ENCODE measurements at places on chromosomes 2 and 18.

DNA sequence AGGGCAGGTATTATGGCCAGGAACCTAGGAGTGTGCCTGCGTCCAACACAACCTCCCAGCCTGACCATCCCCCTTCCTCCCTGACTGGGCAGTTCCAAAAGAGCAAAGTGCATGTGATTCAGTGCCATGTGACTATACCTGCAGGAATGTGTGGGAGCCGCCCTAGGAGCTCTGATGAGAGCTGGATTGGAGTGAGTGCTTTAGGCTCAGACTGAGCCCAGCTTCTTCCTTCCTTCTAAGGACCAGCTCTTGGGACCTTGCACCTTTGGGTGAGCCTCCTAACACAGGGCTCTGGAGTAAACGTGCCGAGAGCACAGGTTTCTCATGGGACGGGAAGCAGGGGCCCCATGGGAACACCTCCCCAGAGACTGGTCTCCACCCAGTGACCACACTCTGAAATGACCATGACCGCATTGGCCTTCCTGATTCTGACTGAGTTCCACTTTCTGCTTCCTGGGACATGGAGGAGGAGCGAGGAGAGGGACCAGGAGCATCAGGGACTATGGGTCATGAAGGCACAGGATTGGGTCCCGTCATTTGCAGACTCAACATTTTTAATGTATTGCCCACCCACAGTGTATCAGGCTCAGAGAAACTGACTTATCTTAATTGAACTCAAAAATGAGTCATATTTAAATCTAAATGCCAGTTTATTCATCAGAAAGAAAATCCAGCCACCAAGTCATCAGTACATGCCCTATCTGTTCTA lies 87.8 kb upstream of the BCL2L11 start:
- DNase-seq: peak; percentile 11

DNA sequence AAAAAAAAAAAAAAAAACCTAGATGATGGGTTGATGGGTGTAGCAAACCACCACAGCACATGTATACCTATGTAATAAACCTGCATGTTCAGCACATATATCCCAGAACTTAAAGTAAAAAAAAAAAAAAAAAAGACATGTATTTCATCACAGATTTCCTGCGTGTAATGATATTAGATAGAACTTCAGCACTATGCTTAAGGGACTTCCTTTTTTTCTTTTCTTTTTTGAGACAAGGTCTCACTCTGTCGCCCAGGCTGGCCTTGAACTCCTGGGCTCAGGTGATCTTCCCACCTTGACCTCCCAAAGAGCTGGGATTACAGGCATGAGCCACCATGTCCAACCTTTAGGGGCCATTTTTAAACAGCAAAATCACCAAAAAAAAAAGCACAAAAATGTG lies 42.0 kb downstream of the NEURL3 start:
- no peak for DNase-seq

- DNase-seq: peak; percentile 46
Measured at GRCh38 chr2:239882331-239882732, 142.8 kb downstream of the NDUFA10 start.

GRCh38 chr2:231425811-231426703 lies 30.5 kb downstream of the B3GNT7 start:
- no peak for DNase-seq

DNA sequence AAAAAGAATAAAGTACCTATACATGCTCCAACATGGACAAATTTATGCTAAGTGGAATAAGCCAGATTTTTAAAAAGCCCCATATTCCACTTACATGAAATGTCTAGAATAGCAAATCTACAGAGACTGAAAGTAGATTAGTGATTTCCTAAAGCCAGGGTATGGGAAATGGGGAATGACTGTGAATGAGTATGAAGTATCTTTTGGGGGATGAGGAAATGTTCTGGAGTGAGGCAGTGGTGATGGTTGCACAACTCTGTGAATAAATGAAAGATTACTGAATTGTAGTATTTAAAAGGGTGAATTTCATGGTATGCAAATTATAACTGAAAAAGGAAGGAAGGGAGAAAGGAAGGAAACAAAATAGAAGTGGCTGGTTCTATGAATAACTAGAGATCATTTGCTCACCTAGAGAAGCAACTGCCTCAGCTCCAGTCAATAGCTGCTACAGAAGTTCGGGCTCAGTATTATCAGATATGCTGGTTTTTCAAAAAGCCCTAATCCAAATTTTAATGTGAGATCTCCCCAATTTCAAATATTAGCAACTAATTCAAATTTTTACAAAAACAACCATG lies 39.3 kb downstream of the MAP3K2 start:
- no peak for DNase-seq

DNA sequence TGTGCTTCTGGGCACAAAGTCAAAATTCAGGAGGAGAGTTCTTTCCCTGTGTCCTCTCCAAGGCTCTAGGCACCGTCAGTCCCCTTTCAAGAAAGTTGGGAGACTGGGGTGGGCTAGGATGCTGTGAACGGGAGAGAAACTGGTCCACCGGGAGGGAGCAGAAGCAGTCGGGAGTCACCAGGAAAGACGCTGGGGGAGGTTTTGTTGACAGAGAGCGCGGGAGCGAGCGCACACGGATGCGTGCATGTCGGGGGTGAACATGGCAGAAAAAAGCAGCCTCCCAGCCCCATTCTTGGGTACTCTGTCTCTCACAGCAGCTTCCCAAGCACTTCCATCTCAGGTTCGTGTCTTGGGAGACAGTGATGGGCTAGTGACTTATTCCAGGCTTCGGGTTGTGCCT lies 97.1 kb upstream of the PXDN start:
- DNase-seq: no peak

DNA sequence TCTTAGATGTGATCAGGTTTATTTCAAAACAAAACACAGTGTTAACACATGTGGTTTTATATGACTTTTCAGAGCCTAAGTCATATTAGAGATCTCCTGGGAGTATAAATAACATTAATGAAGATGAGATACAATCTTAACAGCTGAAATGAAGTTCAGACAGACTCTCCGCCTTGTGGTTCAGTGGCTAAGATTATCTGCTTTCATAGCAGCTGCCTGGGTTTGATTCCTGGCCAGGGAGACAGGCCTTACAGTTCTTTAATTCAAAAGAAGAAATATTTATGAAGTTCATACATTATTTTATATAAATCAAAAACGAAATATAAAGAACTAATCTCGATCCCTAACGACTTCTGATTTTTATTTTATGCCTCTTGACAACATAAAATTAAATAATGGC lies 35.2 kb upstream of the TTC32 start:
- no peak for DNase-seq

GRCh38 chr18:55179835-55180234 lies 220.6 kb upstream of the CCDC68 start:
- no peak for DNase-seq

- DNase-seq: peak; percentile 72
Measured at GRCh38 chr2:46803911-46804670, 111.5 kb downstream of the MCFD2 start.

GRCh38 chr18:35438480-35439234 lies 59.1 kb downstream of the INO80C start:
- no peak for DNase-seq

- no peak for DNase-seq
Measured at GRCh38 chr2:26672818-26673393, 19.6 kb upstream of the KCNK3 start.

DNA sequence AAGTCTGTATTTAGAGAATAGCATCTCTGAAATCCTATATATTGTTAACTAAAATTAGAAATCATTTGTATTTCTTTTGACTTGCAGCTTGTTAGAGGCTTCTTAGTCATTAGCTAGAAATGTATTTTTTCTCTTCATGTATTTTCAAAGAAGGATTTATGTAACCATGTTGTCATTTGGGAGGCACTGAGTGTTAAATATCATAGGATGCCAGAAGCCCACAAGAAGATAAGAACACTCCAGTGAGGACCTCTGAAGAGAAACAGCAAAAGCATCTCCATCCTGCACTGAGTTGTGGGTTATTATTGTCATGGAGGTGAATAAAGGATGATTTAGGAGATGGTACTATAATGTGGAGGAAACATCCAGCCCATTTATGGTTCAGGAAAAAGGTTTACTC lies 93.5 kb downstream of the UBE2E3 start:
- DNase-seq: no peak

GRCh38 chr2:47230418-47230817 lies 75.3 kb upstream of the STPG4 start:
- no peak for DNase-seq

- no peak for DNase-seq
Measured at GRCh38 chr2:109297566-109298490, 168.8 kb downstream of the SH3RF3 start.

- no peak for DNase-seq
Measured at GRCh38 chr2:177717831-177718618, 325.5 kb downstream of the AGPS start.

- DNase-seq: no peak
Measured at GRCh38 chr2:98004613-98005012, 8.9 kb upstream of the TMEM131 start.

All from HTR-8/SVneo (cell line).